ENCODE measurements at places on chromosomes 3 and 15. TPM values are rescaled to one million over a fixed set of nuclear protein-coding genes. Genes with fewer than 3 reads are reported as not detected.

DNA sequence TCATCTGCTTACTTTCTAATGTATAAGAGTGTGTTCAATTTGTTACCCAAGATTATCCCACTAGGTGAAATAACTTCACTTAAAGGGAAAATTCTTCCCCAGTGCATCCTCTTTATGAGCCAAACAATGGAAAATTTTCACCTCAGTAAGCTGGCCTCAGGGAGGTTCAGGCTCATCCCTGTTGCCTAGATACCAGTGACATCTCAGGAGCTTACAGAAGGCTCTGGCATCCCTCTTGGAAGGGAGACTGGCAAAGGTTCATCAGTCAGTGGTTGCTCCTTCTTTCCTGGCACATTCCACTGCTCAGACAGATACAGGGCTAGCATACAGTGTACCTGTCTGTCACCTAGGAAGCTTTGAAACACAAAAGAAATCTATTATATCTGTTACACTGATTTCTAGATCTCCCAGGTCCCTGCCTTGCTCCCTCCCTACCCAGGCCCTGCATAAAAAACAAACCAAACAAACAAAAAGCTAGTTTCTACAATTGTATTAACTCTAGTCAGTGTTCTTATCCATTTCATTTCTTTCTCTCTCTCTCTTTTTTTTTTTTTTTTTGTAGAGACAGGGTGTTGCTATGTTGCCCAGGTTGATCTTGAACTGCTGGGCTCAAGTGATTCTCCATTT lies 1.7 kb downstream of the IP6K2 start:
- no peak for DNase-seq

GRCh38 chr3:159229116-159229680 lies 427.3 kb downstream of the MFSD1 start:
- no peak for DNase-seq

DNA sequence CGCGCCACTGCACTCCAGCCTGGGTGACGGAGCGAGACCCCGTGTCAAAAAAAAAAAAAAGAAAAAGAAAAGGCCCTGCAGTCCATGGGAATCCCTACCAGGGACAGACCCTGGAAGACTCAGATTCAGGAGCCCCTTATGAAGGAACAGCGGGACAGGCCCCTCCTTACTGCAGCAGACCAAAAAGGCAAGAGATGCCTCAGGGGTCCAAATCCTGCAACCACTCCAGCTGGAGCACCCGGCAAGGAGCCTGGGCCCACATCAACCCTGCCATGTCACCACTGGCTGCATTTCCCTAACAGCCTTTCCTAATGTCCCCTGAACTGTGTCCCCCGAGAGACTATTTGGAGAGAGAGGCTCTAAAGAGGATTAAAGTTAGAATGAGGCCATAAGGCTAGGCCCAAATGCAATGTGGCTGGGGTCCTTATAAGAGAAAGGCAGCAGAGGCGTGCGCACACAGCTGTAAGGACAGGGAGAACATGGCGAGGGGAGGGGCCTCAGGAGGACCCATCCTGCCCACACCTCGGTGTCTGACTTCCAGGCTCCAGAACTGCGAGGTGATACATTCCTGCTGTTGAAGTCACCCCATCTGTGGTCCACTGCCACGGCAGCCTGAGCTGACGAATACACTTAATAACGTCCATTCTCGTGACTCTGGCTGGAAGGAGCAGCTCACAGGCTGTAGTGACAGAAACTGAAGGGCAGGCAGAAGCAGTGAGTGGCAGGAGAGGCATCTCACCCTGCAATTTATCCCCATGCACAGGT lies 78.1 kb downstream of the ATP10A start:
- no peak for DNase-seq

Gene GHRL
- total RNA-seq, result not detected

Gene INSYN1
- 10.8 TPM for total RNA-seq

Gene ZPLD1
- not detected for total RNA-seq
